Effector memory CD4-positive, alpha-beta T cell (primary cell): ENCODE measurements at places on chromosomes 2 and 18.

- no peak for DNase-seq
Measured at GRCh38 chr18:24173997-24174396, 35.1 kb downstream of the CABYR start.

DNA sequence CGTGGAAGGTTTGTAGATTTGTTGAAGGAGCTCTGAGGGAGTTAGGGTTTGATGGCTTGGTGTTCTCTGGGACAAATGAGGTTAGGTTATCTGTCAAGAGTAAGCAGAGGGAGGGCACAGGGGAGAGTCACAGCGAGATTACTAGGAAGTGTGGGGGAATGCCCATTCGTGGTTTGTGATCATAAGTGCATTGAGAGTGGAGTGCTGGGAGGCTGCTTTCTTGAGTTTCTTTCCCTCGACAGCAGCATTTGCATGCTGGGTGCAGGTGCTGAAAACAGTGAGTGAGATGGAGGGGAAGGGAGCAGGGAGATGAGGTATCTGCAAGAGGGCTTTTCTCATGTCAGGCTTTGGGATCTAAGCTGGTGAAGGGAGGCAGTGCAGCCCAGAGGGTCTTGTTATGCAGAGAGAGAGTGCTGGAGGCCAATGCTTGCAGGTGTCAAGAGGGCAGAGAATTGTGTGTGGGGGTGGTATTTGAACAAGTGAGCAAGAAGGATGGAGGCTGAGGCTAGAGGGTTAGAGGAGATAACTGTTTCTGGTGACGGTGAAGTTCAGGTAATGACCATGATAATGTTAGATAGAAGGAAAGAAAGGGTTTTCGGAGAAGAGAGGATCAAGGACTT lies 8.8 kb downstream of the RALB start:
- no peak for DNase-seq

GRCh38 chr2:111121028-111121827 lies 514 bp downstream of the BCL2L11 start:
- peak; percentile 31 for DNase-seq

GRCh38 chr18:50796495-50796894 lies 23.3 kb downstream of the MRO start:
- no peak for DNase-seq

GRCh38 chr2:189056200-189057106 lies 82.3 kb downstream of the COL3A1 start:
- no peak for DNase-seq

DNA sequence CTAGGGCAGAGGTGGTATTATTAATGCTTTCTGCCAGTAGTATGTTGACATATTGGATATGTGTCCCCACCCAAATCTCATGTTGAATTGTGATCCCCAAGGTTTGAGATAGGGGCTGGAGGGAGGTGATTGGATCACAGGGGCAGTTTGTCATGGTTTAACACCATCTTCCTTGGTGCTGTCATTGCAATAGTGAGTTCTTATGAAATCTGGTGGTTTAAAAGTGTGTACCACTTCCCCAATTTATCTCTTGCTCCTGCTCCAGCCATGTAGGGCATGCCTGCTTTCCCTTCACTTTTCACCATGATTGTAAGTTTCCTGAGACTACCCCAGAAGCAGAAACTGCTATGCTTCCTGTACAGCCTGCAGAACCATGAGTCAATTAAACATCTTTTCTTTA lies 47.1 kb upstream of the THSD7B start:
- no peak for DNase-seq

DNA sequence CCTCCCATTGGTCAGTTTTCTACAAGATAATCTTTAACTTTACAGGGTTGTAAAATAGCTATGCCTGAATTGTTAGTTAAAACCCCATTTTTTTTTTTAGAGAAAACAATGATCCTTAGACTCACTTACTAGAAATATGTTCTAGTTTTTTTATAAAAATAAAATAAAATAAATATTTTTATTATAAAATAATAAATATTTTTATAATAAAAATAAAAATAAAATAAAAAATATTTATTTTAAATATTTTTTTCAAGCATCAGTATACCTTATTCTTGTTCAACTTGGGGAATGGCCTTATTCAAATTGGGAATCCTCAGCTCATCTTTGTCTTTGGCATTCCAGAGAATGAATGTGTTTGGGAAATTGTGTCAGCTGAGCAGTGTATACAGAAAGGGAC lies 20.8 kb upstream of the IL1RL1 start:
- no peak for DNase-seq

DNA sequence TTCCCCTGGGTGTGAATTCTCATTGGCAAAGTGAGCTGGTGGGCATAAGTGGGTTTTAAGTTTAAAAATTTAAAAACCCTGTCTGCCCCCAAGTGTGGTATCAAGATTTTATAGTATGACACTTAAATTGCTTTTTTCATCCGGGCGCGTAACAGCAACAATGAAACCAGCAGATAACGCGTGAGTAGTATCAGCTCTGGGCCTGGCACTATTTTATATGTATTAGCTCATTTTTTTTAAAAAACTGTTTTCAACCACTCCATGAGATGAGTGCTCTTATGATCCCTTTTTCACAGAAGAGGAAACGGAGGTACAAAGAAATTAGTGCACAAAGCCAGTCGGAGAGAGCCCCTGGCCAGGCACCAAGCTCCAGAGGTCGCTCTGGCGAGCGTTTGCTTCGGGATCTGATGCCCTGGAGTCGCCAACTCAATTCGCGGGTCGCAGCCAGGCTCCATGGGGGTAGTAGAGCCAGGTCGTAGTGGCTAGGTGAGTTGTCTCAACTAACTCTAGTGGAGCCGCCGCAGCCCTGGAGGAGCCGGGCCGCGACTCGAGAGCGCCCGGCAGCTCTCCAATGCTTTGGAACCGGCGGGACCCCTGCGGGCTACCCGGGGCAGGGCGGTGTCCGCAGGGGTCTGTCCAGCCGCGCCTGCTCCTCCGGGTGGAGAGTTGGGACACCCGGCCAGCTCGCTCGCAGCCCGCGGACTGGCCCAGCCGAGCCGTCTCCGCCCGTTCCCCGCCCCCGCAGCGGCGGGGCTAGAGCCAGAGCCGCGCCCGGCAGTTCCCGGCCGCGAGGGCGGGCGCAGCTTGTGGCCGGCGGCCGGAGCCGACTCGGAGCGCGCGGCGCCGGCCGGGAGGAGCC lies at the start of gene IL1R1:
Gene IL1R1 (plus strand): TSS at position 777 of the 859 bp plus-strand sequence. CDS start 14,979 bp downstream, outside the sequence.
- DNase-seq = no peak

DNA sequence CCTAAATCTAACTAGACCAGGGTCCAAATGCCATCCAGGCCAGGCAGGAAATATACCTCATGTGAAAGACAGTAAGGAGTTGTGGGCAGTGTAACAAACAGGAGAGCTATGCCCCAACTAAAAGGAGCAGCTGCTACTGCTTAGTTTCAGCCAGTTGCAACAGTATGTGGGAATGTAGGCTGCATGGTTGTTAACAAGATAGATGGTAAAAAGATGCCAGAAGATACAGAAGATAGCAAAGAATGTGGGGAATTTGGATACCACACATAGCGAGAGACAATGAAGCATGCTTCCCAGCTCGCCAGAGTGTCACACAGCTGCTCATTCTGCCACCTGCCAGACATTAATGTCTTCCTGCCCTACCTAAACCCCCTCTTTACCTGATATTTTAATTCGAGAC lies 39.4 kb upstream of the CYBRD1 start:
- no peak for DNase-seq
